ENCODE measurements at places on chromosomes 6 and 20. TPM values are rescaled to one million over a fixed set of nuclear protein-coding genes. Genes with fewer than 3 reads are reported as not detected.

Gene TPBG
- total RNA-seq, result 120 TPM

Gene TFAP2D
- total RNA-seq, result not detected

Gene SLC12A5
- not detected for total RNA-seq

Gene C20orf202
- not detected for total RNA-seq

Gene STMND1
- not detected for total RNA-seq

Gene NRN1
- total RNA-seq, result not detected

Gene SERAC1
- 15.1 TPM for total RNA-seq

Gene SYTL3
- 2.4 TPM for total RNA-seq

Gene SLC17A9
- total RNA-seq, result 0.53 TPM

Gene KCNK16
- not detected for total RNA-seq

GRCh38 chr20:23647346-23647745 is 9.6 kb upstream of the CST3 start:
- DNase-seq, result no peak

DNA sequence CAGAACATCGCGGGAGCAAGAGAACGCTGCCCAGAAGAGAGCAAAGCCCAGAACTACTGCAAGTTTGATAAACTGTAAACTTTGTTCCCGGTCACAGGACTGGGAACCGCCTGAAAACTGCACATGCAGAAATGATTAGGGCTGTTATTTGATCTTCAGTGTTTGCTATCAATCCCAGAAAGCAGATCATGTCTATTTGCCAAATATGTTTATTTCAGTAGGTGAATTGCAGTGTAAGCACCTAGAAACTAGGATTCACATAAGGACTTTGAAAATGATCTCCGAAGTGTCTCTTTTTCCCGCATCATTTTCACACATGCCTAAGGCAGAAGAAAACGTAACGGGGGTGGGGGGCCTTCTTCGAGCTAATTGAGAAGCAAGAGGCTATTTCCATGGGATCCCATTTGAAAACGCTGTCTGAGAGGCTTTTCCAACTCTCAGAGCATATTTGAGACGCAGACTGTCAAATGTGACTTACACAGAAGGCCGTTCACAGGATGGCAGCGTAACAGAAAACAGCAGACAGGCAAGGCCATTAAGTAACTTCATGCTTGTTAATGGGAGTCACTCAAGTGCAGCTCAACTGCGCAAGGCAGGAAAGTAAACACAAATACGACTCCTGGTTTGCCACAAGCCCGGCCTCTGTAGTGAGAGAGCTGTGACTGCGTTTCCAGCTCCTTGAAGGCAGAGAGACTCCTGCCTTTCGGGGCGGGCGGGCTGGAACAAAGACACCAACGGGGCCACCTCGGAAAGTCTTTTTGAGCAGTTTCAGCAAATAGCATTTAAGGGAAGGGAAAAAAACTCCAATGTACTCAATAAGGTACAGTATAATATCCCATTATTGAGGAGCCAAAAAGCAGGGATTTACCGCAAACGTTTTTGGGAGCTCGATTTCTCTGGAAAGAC is 144.7 kb upstream of the ZNF217 start:
- DNase-seq, result peak; percentile 96

- DNase-seq, result peak; percentile 99
Measured at GRCh38 chr6:129623008-129623732, 86.8 kb downstream of the ARHGAP18 start.

DNA sequence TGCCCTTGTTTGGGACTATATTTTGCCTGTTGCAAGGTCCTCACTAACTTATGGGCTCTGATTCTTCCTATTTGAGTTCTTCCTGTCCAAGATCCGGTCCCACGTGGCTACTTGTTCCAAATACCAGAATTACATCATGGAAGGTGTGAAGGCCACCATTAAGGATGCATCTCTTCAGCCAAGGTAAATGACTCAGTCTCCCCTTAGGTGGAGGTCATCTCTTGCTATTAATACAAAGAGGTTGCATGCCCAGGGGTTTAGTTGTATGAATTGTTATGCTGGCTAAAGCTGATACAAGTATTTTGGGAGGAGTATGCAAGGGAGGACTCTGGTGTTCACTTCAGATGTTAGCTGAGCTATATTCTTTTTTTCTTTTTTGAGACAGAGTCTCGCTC is 9.1 kb downstream of the RNF114 start:
- DNase-seq, result no peak

- DNase-seq, result peak; percentile 47
Measured at GRCh38 chr6:142301651-142302391, at the start of gene ADGRG6. TSS of gene ADGRG6 (plus strand) at chr6:142302007. CDS start at chr6:142302330, 323 bp downstream.

DNA sequence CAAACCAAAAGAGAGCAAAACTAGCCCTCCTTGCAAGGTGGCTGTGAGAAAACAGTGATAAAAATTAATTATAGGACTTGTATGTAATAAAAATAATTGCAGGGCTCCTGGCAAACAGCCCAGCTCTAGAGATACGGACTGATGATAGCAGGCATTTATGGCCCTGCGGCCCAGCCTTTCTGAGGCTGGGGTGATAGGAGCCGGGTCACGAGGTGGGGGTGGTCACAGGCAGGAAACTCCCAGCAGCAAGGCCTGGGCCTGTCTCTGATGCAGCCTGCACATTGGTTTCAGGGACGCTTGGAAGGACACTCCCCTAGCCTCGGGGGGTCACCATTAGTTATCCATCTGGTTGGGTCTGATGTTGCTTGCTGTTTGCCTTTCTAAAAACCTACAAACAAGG is 18.7 kb upstream of the TTPAL start:
- DNase-seq, result no peak

GRCh38 chr20:42391807-42392206 is 773.6 kb upstream of the CHD6 start:
- no peak for DNase-seq

DNA sequence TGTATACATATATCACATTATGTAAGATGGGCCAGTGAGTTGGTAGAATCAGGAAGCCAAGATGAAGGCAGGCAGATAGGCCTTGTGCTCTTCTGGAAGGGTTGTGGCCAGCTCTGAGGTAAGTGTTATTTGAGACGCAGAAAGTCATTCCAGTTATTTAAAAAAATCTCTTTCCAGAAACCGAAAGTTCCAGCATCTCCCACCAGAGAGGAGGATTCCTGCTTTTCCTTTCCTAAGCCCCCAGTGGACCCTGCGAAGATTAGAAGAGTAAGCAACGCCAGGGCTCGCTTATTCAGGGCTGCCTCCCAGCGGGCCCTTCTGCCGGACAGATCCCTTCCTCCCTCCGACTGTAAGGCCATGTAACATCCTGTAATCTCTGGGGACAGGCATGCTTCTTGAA is 20.4 kb downstream of the ARMC2 start:
- no peak for DNase-seq

DNA sequence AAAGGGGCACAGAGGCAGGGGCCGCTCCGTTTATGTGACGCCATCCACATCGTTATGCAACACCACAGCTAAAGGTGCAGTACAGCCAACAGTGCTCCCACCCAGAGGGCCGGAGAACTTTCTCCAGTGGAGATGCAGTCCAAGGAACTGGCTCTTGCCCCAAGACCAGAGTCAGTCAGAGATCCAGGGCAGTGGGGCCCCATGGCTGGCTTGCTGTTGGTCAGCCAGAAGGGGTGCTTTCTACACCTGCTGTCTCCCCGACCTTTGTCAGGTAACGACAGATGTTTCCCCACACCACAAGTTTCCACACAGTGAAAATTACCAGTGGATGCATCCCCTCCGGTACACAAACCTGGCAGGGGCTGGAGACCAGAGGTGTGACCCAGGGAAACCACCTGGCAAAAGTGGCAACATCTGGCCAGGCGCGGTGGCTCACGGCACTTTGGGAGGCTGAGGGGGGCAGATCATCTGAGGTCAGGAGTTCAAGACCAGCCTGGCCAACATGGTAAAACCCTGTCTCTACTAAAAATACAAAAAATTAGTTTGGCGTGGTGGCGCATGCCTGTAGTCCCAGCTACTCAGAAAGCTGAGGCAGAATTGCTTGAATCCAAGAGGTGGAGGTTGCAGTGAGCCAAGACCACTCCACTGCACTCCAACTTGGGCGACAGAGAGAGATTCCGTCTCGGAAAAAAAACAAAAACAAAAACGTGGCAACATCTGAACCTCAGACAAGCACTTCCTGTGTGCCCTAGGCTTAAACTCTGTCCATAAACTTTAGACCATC is 34.9 kb downstream of the UBE2V1 start:
- DNase-seq, result no peak

- peak; percentile 60 for DNase-seq
Measured at GRCh38 chr6:95576218-95576997, 927 bp upstream of the MANEA start.

DNA sequence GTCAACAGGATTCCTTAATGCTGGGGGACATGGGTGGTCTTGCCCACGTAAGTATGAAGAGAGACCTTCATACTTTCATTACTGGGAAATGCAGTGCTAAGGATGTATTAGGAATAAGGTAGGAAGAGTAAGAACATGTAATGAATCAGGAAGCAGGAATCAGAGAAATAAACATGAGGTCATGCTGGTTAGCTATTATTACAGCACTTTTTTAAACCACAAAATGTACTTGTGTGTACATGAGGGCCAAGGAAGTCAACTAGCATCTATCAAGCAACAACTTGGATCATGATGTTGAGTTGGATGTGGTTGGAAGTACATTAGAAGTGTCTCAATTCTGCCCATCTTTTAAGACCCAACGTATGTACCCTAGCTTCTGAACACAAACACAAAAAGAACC is 63.5 kb upstream of the E2F3 start:
- peak; percentile 64 for DNase-seq

DNA sequence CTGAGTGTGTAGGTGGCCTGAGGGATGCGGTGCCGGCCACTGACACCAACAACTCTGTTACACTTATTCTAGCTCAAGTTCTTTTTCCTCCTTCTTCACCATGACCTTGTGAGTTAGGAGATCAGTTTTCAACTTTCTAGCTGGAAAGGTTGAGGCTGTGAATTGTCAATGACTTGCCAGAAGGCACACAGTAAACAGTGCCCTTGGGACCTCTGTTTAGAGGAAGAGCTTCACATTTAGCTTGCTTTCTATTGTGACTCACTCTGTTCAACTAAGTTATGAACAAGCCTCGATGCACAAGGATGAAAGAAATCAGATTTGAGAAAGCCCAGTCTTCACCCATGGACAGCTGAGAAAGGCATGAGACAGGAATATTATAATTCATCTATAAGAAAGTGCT is 455.6 kb downstream of the MAFB start:
- no peak for DNase-seq

GRCh38 chr6:84583784-84584183 is 180.6 kb downstream of the TBX18 start:
- DNase-seq, result no peak

DNA sequence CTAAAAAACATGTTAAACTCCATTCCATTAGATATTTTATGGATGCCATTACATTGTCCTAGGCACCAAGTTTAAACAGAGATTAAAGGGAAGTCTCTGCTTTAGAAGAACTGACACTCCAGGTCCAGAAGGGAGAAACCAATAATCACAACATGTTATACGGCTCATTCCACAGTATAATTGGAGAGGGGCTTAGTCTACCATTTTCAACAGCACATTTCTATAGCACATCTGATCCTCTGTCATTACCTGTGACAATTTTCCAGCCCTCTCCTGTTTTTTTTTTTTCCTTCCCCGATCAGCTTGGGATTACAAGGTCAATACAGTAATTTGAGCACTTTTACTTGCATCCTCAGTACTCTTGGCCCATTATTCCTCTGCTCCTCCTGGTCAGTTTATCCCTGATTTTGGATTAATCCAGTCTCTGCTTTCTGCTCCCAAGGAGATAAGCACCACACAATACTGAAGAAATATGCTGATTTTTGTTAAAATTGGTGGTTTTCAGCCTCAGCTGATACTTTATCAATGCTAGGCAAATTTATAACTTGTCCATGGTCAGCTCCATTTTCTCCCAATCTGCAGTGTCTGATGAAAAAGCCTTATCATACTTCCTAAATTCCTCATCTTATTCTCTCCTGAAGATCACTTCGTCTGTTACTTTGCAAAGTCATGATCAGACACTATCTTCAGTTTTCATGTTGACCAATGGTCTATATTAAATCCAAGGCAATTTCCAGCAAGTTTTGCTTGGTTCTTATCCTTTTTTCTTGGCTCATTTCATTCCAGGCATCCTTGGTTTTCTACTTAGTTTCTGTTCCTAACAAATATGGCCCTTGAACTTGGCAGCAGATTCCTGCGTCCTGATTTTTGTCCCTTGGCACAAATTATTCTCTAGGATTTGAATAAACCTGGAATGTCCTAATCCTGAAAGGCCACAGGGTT is 30.8 kb upstream of the SYNCRIP start:
- DNase-seq, result no peak

DNA sequence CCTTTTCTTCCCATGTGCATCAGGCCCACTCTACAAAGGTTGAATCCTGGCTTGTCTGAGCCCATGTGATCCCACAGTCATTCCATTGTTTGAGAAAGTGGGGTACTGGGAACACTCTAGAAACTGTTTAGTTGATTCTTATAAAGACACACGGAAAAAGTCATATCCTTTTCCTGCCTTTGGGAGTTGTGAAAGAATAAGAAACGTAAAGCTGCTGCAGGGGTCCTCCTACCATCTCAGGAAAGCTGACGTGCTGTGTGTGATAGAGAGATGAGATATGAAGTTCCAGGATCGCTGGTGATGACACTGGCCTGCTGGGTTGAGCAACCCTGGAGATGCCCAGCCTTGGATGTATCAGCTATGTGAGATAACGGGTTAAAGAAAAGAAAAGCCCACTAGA is 21.3 kb upstream of the HLA-DRB5 start:
- no peak for DNase-seq

DNA sequence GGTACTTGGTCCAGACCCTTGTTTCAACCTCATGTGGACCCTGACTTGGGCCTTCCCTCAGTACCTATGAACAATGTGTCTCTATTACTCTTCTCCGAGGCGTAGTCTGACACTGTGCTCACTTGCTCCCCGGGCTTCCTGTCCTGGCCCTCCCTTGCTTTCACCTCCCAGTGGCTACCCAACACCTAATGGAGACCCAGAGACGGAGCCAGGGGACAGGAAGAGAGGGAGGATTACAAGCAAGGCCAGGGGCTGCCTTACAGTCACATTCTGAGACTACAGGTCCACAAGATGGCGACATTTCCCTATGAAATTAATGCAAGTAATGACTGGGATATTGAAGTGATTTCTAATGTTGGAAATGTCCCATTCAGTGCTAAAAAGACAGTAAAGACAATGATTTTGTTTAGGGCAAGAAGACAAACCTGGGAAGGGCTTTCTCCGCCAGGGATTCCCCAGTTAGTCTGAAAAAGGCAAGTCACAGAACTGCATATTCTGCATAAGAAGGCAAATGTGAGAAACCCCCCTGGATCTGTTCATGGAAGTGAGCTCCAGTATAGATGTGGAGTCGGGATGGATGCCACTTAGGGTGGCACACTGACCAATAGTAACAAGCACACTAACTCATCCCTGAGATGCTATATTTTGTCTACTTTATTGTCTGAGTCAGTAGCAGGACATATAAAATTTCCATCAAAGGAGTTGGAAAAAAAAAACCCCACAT is 44.0 kb upstream of the ZBTB24 start:
- DNase-seq, result peak; percentile 58

DNA sequence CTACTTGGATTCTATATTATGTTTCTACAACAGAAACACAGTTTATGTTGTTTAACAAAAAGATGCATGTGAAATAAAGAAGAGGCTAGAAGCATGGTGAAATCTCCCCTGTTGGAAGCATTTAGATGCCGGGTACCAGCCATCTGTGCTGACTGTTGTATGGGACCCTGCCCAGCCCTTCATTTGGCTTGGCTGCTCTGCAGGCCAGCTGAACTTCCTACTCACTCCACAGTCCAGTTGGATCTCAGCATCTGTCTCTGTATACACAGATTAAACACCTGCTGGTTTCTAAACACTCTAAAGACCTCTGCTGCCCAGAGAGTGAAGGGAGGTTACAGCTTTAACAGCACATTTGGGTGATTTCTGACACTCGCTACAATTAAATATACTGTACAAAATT is 228.3 kb downstream of the SLC35F1 start:
- no peak for DNase-seq

Data from bronchial epithelial cell (primary cell).